GOT3 (cell line): ENCODE measurements at places on chromosomes 6 and 20.

GRCh38 chr20:32062776-32063170 lies 10.7 kb downstream of the HCK start:
- DNase-seq = no peak

GRCh38 chr20:11311659-11312224 lies 606.0 kb upstream of the BTBD3 start:
- DNase-seq = no peak

DNA sequence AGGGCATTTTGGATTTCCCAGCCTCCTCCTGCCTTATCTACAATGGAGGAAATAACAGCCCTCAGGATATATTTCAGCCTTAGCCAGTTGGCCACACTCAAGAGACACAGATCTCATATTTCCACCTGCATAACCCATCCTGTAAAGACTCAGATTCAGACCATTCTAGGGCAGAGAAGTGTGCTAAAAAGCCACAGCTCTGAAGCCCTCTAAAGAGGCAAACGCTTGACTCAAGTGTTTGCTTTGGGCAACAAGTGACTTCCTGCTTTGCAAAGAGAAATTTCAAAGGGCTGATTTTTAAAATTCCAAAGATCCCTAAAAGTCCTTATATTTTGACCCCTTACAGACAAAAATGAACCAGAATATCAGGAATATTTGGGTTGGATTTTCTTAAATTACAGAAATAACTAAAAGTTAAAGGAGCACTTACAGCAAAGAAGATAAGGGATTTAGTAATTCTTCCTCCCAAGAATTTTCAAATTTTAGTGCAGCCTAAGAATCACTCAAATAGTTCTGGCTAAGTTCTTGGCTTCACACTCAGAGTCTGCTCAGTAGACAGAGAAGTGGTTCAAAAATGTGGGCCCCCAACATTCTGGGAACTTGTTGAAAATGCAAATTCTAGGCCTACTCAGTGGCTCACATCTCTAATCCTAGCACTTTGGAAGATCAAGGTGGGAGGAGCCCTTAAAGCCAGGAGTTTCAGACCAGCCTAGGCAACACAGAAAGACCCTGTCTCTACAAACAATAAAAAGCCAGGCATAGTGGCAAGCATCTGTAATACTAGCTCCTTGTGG lies 18.9 kb upstream of the ADGRF5 start:
- no peak for DNase-seq

DNA sequence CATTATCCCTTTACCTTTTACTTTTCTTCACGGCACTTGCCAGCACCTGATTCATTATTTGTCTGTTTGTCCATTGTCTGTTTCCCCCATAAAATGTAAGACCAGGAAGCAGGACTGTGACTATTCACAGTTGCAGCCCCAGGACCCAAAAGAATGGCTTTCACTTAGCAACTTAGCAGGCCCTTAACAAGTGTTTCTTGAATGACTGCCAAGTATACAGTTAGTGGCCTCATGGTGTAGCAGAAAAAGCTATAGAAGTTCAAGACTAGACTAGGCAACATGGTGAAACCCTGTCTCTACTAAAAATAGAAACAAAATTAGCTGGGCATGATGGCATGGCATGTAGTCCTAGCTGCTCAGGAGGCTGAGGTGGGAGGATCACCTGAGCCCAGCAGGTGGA lies 4.3 kb downstream of the SLC26A8 start:
- no peak for DNase-seq

- no peak for DNase-seq
Observed at GRCh38 chr20:9397928-9398327, 116.5 kb upstream of the LAMP5 start.

GRCh38 chr6:75204217-75204958 lies 1.5 kb downstream of the COL12A1 start:
- peak; percentile 42 for DNase-seq

DNA sequence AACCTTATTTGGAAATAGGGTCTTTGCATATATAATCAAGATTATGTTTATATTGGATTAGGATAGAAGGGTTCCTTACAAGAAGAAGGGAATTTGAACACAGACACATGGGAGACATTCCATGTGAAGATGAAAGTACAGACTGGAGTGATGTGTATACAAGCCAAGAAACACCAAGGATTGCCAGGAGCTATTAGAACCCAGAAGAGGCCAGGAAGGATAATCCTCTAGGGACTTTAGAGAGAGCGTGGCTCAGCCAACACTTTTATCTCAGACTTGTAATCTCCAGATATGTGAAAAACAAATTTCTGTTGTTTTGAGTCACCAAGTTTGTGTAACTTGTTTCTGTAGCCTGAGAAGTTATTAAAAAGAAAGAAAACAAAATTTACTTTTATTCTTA lies 1173.9 kb upstream of the CITED2 start:
- DNase-seq = no peak

- no peak for DNase-seq
Observed at GRCh38 chr6:39855356-39855995, 63.3 kb downstream of the DAAM2 start.

- no peak for DNase-seq
Observed at GRCh38 chr6:156126535-156126934, 650.6 kb upstream of the ARID1B start.

GRCh38 chr6:35508542-35508941 lies 4.2 kb downstream of the TULP1 start:
- DNase-seq = no peak

DNA sequence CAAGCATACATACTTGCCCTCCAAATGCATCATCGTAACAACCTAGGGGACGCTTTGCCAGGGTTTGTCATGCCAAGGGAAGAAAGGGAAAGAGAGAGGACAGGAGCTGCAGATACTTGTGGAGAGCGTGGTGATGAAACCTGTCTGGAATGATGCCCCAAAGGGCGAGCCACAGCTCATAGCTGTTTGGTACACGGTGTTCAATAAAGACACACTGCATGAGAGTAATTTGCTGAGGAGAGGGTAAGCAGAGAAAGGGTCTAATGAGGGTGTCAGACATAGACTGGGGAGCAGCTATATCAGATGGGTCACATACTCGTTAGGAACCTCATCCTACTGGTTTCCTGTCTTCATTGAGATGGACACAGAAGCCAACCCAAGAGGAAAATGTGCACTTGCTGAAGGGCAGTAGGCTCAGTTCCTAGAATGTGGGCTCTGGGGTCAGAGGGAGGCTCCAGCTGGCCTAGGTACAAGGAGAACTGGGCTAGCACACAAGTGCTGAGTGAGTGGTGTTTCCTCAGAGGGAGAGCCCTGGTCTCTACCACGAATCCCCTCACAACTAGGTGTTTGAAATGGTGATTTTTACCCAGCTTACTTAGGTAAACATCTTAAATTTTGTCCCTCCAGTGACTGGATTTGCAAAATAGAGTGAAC lies 5.2 kb upstream of the FOXO3 start:
- DNase-seq = no peak

- no peak for DNase-seq
Observed at GRCh38 chr6:23600118-23600517, 525.9 kb upstream of the NRSN1 start.

DNA sequence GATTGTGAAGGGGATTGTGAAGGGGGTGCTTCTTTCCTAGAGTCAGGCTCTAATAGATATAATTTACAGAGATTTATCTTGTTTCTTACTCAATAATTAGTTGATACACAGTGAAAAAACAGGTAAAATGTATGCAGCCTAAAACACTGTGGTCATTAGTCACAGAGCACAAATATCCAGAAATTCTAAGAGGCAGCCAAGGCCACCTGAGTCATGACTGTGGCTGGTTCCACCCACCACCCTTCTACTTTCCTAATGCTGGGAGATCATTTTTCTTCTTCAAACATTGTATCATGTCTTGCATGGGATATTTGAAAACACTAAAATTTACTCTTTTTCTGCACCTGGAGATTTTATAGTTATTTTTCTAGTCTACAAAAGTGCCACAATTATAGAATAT lies 181.6 kb downstream of the OTOR start:
- DNase-seq = no peak

- DNase-seq = no peak
Observed at GRCh38 chr20:45028424-45029136, 62.3 kb downstream of the STK4 start.

GRCh38 chr6:84018453-84019061 lies 15.0 kb upstream of the MRAP2 start:
- no peak for DNase-seq

- DNase-seq = no peak
Observed at GRCh38 chr6:31780507-31781243, 3.5 kb upstream of the VWA7 start.

DNA sequence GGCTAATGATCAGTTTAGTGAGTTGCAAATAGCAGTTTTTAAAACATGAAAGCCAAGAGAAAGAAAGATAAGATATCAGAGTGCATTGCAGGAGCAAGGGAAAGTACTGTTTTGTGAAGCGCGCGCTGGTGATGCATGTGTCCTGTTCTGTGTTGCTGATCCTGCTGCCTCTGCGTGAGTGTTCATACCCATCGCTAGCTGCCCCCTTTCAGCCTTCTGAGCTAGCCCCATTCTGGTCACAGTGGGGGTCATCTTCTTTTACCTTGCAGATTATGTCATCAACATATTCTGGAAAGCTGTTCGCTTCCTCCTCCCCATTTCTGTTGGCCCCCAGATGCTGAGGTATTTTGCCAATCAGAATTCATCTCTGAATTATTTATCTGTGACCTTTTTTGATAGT lies 1.9 kb downstream of the MRAP2 start:
- DNase-seq = no peak

DNA sequence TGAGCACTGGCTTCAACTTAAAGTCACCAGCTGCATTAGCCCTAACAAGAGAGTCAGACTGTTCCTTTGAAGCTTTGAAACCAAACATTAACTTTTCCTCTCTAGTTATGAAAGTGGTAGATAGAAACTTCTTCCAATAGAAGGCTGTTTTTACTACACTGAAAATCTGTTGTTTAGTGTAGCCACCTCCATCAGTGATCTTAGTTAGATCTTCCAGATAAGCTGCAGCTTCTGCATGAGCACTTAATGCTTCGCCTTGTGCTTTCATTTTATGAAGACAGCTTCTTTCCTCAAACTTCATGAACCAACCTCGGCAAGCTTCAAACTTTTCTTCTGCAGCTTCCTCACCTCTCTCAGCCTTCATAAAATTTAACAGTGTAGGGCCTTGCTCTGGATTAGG lies 133.2 kb downstream of the INSM1 start:
- DNase-seq = no peak

- DNase-seq = no peak
Observed at GRCh38 chr20:44494266-44494665, 18.6 kb downstream of the TTPAL start.

- no peak for DNase-seq
Observed at GRCh38 chr6:46378161-46378881, 112.9 kb downstream of the RCAN2 start.

- no peak for DNase-seq
Observed at GRCh38 chr6:69314531-69314930, 482.3 kb downstream of the LMBRD1 start.

- no peak for DNase-seq
Observed at GRCh38 chr6:108564178-108564577, 3.5 kb downstream of the FOXO3 start.

GRCh38 chr6:43506171-43506570 lies 4.0 kb downstream of the LRRC73 start:
- DNase-seq = no peak

GRCh38 chr6:30265181-30265580 lies 52.0 kb upstream of the TRIM26 start:
- no peak for DNase-seq

GRCh38 chr20:49808753-49809152 lies 3.9 kb upstream of the SLC9A8 start:
- no peak for DNase-seq

DNA sequence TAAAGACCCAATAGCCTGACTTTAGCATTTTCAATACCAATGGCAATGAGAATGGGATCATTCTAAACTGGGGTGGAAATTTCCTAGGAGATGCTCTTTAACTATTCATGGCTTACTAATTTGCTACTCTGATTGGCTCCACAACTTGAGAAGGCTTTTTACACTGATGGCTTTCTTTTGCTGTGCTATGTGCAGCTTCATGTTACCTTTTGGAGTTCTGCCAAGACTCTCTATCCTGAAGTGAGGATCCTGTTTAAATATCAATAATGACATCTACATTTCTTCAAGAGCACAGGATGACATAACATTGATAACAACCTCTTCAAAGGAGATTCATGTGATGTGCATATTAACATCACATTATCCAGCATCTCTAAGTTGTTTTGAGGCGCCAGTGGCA lies 43.4 kb upstream of the SIRPG start:
- no peak for DNase-seq

DNA sequence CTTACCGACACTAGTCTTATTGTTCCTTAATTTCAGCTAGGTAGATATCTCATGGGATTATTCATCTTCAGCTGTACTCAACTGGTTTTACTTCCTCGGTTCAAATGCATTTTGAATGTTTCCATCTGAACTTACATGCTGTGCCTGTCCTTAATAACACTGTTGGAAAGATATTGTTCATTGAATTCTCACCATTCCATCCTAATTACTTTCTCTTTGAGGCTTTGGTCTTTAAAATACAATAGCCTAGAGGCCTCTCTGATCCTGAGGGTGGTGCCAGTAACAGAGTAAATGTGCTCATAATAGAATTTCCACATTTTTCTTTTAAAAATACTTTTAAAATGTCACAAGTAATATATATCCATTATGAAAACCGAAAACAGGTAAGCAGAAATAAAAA lies 54.0 kb downstream of the IL20RA start:
- no peak for DNase-seq

DNA sequence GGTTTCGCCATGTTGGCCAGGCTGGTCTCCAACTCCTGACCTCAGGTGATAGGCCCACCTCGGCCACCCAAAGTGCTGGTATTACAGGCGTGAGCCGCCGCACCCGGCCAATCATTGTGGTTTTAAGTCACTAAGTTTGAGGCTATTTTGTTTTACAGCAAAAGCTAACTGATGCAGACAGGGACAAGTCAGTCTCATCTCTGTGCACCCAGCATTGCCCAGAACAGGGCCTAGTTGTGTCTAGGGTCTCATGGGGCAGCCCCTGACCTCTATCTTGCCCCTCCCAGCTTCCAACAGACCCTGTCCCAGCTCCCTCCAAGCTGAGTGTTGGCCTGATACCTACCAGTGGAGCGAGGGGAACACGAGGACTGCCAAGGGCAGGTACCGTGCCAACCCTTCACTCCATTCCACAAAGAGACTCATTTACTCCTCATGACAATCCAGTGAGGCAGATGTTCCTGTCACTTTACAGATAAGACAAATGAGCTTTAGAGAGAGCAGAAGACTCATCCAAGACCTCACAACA lies 8.9 kb upstream of the RBCK1 start:
- no peak for DNase-seq

- DNase-seq = no peak
Observed at GRCh38 chr20:50589548-50590347, 79.6 kb downstream of the PTPN1 start.

GRCh38 chr6:152572338-152573088 lies 64.6 kb downstream of the SYNE1 start:
- no peak for DNase-seq
